CD4-positive, alpha-beta T cell treated with Interleukin-4 for 4 hours (primary cell): ENCODE measurements at places on chromosomes 2 and 18.

DNA sequence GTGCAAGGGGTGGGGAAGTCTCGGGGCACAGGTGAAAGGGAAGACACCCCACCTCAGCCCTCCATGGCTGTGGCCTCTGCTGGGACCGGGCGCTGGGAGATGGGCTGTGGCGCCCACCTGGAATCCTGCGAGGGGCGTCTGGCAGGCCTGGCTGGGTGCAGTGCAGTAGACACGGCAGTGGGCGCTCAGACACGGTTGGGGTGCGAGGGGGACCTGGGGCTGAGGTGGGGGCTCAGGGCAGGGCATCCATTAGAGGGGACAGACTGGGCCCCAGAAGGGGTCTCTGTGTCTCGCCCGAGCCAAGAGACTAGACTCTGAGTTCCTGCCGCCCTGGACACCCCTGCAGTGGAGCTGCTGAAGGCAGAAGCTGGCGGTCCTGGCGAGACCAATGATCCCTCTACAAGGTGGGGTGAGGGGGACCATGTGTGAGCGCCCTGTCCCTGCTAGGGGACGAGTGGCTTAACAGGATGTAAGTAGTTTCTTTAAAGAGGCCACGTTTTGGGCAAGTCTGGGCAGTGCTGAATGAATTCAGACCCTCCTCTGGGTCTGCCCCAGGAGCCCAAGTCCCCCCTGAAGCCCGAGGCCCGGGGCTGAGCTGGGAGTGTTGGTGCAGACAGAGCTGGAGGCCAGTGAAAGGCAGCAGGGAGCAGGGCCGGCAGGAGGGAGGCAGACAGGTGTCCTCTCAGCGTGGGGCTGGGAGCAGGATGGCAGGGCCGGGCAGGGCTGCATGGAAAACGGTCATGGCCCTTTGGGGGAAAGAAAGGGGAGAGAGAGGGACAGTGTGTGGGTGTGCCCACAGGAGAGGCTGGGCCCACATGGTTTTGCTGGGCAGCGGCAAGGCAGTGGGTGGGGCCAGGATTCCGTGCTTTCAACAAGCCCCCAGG, 57.2 kb downstream of the HS6ST1 start:
- DNase-seq = no peak

DNA sequence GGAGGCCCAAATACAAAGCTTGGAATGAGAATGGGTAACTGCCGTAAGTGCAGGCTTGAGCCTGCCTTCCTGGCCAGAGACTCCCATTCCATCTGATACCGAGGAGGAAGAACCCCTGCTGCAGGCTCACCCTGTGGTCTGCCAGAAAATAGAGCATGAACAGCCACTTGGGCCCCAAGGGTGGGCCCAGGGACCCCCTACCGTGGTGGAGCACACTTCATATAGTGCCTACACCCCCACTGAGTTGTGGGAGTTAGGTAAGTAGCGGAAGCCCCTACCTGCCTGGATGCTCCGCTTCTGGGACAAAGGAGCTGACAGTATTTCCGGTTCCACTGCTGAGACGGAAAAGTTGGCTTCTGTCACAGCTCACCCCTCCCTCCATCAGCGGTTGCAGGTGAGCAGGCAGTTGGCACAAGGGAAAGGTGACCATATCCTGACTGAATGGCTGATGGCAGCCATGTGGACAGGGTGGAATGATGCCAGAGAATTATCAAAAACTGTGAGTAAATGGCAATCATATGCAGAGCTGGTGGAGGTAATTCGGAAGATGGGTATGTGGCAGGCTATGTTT, 11.5 kb upstream of the C2orf42 start:
- no peak for DNase-seq

DNA sequence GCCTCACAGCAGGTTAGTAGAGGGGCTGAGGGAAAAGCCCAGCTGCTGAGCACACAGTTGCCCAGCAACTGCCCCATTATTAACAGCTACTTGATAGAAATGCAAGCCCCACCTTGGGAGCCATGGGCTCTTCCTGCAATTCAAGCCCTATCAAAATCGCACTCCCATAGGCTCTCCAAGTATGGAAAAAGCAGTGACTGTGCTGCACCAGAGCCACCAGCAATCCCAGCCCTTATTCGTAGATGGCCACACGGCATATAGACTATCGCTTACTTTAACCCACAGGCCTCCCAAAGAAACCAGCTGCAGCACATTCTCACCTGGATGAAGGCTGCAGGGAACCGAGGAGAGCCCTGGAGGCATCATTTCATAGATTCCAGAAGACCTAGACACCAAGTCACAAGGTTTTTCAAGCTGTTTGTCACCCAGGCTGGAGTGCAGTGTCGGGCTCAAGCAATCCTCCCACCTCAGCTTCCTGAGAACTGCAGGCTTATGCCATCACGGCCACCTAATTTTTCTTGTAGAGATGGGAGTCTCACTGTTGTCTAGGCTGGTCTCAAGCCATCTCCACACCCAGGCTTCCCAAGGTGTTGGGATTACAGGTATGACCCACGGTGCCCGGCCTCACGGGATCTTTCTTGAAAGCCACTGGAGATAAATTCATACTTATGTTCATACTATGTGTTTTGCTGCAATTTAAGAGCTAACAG, 11.3 kb downstream of the NCL start:
- no peak for DNase-seq

- no peak for DNase-seq
These were observed 25.5 kb downstream of the GYPC start for GRCh38 chr2:126681505-126681904.

DNA sequence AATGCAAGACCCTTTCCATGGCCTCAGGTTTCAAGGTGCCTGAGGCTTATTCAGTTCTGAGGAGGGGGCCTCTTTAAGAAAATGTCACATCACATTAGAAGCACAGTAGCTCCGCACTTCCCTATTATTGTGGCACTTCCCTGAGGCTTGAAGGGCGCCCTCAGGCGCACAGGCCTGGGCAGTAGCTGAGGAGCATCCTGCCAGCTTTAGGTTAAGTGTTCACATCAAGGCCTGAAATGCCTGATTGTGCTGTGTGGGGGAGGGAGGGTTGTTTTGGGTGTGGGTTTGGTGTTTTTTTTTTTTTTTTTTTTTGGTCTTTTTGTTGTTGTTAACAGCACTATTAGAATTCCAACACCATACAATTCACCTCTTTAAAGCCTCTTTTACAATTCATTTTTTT, 107.9 kb downstream of the CABLES1 start:
- DNase-seq = no peak

DNA sequence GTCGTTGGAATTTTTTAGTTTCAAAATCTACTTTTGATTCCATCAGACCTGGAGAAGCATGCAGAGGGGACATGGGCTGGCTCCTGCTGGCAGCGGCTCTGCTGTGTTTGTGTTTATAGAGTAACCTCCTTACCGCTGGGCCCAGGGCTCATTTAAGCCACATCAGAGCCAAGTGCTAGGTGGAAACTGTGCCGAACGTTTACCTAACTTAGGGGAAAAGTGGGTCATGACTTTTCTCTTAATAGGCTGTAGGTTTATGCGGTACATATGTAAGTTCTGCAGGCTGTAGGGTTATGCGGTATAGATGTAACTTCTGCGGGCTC, 17.7 kb downstream of the CNDP2 start:
- no peak for DNase-seq

DNA sequence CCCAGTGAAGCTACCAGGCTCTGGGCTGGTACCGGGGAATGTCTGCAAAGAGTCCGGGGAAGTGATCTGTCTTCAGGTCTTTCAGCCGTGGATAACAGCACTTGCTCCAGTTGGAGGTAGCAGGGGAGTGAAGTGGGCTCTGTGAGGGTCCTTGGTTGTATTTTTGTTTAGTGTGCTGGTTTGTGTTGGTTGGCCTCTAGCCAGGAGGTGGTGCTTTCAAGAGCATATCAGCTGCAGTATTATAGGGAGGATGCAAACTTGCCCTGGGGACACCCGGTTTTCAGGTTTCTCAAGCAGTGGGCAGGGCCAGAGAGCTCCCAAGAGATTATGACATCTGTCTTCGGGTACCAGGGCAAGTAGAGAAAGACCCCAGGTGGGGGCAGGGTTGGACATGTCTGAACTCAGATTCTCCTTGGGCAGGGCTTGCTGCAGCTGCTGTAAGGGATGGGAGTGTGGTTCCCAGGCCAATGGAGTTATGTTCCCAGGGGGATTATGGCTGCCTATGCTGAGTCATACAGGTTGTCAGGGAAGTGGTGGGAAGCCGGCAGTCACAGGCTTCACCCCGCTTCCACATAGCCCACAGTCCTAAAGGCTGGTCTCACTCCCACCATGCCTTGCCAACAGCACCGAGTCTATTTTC, 34.4 kb downstream of the ACAA2 start:
- DNase-seq = no peak

DNA sequence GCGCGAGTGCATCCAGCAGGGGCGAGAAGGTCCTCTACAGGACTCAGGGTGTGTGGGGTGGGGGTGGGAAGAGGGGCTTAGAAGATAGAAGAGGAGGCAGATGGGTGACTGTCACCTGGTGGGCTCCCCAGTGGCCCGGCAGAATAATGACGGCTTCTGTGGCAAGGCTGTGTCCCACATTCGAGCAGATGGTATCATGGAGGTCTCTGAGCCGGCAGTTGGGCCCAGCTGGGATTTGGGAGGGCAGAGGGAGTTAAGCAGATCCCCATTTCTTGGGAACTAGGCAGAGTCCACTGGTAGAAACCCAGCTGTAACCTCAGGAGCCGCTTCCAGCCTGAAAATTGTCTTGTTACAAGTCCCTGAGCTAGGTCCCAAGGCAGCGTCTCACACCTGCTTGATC, 28.4 kb upstream of the DTNB start:
- DNase-seq = no peak

DNA sequence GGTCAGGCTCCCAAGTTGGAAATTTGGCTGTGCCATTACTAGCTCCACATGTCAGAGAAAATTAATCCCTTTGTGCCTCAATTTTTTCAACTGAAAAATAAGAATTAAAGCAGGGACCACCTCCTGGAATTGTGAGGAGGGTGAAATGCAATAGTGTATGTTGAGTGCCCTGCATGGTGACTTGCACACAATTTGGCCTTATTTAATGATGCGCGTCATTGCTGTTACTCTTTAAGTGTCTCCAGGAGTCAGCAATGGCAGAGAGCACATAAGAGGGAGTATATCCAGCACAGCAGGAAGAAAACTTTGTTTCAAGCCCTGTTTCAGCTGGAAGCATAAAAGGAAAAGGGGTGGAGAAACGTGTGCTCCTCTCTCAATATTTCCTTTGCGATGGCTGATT, 215.8 kb downstream of the ALK start:
- DNase-seq = no peak
